ENCODE measurements at places on chromosomes 16 and 17. TPM values are rescaled to one million over a fixed set of nuclear protein-coding genes. Genes with fewer than 3 reads are reported as not detected.
A peak's percentile ranks its signal among the peaks of the same experiment; 100 is the strongest.

- peak; percentile 73 for DNase-seq
Observed at GRCh38 chr17:47423406-47424295, 99.9 kb downstream of the EFCAB13 start.

Gene NRN1L
- total RNA-seq, result not detected

DNA sequence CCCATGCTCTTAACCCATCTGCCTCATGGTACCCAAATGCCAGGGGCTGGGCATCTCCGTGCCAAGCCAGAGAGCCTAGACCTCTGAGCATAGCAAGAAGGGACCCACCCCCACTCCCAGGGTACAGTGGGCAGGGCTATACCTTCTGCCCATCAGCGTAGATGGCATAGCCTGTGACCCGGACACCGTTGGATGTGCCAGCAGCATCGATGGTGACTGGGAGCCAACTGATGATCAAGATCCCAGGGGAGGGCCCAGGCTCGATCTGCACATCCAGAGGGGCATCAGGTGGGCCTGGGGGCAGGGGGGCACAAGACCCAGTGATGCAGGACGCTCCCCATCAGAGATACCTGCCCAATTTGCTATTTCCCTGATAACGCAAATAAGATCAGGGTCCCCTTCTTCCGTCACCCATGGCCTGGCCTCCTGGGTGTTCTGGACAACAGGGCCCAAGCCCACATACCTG lies 17.1 kb downstream of the TSPOAP1 start:
- no peak for DNase-seq

DNA sequence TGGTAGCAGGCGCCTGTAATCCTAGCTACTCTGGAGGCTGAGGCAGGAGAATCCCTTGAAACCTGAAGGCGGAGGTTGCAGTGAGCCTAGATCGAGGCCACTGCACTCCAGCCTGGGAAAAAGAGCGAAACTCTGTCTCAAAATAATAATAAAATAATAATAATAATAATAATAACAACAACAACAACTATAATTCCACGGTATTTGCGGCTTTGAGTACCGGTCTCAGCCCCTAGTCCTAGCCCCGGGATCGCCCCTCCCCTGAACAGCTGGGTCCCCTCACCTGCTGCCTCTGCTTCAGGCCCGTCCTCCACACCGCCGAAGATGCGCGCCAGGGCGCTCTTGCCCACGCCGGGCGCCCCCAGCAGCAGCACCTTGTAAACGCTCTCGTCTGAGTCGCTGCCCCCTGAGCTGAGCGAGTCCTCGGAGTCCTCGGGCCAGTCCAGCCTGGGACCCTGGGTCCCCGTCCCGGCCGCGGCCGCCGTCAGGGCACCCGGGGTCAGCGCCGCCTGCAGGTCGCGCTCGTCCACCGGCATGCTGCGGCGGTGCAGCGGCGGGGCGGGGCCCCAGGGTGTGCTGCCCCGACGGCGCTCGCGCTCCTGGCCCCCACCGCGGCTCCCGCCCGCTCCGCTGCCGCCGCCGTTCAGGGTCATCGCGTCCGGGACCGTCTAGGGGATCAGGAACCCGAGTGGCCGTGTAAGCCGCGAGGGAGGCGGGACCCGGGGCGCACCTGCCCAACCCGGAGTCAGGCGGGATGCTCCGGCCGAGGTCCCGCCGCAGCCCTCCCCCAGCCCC lies 611 bp downstream of the RRAD start:
- peak; percentile 73 for DNase-seq

DNA sequence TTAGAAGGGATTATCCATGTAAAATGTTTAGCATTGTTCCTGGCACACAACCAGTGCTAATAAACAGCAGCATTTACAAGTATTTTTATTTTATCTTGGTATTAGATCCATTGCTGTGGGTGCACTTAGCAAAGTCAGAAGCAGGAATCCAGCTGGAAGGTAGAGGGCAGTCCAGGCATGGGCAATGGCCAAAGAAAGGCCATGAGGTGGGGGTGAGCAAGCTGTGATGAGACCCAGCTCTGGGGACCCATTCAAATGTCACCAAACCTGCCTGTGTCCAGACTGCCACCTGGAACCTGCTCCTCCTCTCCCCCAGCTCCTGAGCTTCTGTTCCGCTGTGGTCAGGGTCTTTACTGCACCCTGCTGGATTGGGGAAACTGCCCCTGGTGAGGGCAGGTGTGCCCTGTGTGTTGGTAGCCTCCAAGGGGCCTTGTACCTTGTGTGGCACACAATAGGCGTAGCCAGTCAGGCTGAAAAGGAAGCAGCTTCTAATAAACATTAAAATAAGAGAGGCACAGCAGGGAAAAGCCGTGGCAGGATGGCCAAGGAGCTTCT lies 118.0 kb upstream of the CRHR1 start:
- no peak for DNase-seq

DNA sequence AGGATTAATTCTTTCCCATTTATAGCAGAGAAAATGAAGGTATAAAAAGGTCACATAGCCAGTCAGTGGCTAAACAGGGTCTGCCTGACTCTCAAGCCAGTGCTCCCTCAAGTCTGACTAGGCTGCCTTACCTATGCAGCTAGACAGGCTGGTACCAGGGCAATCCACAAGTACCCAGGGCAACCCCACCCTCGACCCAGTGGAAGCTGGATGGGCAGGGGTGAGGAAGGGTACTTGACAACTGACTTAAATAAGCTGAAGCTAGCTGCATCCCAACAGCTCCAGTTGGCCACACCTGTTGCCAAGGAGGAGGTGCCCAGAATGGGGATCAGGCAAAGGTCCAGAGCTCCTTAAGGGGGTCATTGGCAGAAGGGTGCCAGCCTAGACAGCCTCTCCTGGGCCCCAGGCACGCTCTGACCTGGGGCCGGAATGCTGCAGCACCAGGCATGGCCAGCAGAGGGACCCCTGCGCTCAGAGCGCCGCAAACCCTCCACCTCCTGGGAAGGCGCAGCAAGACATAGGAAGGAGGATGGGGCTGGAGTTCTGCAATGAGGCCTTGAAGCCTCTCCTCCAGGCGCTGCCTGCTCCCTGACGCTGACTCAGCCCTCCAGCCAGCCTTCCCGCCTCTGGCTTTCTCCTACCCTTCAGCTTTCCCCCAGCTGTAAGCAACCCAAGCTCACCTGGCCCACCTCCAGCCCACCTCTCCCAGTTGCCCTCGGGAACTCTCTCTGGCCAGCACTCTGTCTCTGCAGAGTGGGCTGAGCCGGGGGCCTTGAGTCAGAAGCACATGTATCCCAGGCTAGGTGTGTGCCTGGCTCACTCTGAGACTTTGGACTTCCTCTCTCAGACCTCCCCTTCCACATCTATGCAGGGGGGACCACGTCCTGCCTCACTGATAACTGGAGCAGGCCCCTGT lies 28.8 kb downstream of the MPP2 start:
- DNase-seq, result peak; percentile 92

Measured in stomach (tissue), 19 donors.